Activated CD4-positive, alpha-beta T cell treated with anti-CD3 and anti-CD28 coated beads, Interleukin-2, amount 10 ng/mL, durations not matched to agents 7 days and 5 days (primary cell): ENCODE measurements at places on chromosomes 1 and 21. TPM values are rescaled to one million over a fixed set of nuclear protein-coding genes. Genes with fewer than 3 reads are reported as not detected.
A peak's percentile ranks its signal among the peaks of the same experiment; 100 is the strongest.

DNA sequence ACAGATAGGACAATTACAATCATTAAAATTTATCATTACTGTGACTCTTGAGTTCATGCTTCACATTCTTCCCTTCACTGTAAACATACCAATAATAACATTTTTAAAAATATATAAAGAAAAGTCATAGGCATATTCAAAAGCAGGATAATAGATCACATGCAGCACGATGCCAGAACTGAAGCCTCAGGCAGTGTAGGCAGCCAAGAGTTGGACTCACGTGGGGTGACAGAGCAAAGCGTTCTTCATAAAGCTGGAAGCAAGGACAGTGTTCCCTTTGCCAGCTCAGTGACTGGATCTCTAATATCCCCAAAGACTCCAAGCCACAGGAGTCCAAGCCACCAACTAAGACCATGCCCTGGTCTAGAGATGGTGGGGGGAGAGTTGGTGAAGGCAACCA lies 77.7 kb downstream of the ODF2L start:
- no peak for DNase-seq

- DNase-seq, result no peak
These were observed 5.8 kb downstream of the PAFAH2 start for GRCh38 chr1:25991937-25992688.

DNA sequence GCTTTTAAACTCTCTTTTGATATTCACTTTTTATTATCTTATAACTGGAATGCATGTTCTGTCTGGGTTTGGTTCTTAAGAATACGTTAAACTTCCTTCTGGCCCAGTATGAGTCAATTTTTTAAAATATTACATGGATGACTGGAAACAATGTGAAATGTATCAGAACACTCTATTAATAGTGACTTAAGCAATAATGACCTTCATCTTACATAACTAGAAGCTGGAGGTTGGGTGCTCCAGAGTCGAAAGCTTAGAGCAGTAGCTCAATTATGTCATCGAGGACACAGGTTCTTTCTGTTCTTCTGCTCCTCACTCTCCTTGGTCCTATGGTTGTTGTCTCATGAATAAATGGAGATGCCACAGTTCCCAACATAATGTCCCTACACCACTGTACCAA lies 91.6 kb upstream of the FOXD3 start:
- no peak for DNase-seq

- no peak for DNase-seq
These were observed 1.3 kb downstream of the EXO1 start for GRCh38 chr1:241849345-241849695.

The OR2T3 gene
- not detected for total RNA-seq

The KCNC4 gene
- 8.2 TPM for total RNA-seq

The CDK18 gene
- 2.9 TPM for total RNA-seq

The PLA2G2F gene
- total RNA-seq, result not detected

- peak; percentile 11 for DNase-seq
These were observed 43.7 kb downstream of the BTBD8 start for GRCh38 chr1:92123868-92124267.

GRCh38 chr1:205315008-205315618 lies 6.4 kb downstream of the NUAK2 start:
- no peak for DNase-seq

The RASSF5 gene
- 201 TPM for total RNA-seq

DNA sequence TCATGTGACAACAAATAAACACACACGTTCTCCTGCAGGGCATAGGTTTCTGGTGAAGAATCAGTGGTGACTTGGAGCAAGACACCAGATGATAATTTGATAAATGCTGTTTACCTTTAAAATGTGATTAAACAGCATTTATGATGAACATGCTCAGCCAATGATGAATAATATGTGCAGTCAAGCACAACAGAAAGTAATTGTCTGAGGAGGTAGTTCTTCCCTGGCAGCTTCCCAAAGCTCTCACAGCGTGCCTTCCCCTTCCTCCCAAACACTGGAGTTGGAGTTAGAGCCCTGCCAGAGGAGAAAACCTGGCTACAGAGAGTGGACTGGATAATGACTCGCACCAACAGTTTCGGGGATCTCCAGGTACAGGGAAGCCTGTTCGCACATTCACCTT lies 463.5 kb downstream of the SMYD3 start:
- DNase-seq, result no peak

The SEMA4A gene
- total RNA-seq, result 37.8 TPM

The HCN3 gene
- 2.5 TPM for total RNA-seq

DNA sequence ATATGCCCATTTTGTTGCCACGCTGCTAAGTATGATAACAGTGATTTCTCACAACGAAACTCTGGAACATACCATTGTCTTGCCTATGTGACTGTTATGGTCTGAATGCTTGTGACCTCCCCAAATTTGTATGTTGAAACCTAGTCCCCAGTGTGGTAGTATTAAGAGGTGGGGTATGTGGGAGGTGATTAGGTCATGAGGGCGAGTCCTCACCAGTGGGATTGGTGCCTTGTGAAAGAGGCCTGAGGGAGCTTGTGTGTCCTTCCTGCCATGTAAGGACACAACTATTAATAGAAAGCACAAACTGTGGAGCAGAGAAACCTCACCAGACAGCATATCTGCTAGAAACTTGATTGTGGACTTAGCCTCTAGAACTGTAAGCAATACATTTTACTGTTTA lies 84.6 kb downstream of the SELENOF start:
- no peak for DNase-seq

GRCh38 chr1:204454476-204454875 lies 40.1 kb downstream of the PIK3C2B start:
- DNase-seq, result no peak

GRCh38 chr1:220527908-220528678 lies at the start of gene MARK1:
Gene MARK1, plus strand, starts transcription at chr1:220528136. Its CDS starts 687 bp downstream, at chr1:220528823.
- no peak for DNase-seq

- no peak for DNase-seq
These were observed 15.2 kb upstream of the VTCN1 start for GRCh38 chr1:117225931-117226330.

DNA sequence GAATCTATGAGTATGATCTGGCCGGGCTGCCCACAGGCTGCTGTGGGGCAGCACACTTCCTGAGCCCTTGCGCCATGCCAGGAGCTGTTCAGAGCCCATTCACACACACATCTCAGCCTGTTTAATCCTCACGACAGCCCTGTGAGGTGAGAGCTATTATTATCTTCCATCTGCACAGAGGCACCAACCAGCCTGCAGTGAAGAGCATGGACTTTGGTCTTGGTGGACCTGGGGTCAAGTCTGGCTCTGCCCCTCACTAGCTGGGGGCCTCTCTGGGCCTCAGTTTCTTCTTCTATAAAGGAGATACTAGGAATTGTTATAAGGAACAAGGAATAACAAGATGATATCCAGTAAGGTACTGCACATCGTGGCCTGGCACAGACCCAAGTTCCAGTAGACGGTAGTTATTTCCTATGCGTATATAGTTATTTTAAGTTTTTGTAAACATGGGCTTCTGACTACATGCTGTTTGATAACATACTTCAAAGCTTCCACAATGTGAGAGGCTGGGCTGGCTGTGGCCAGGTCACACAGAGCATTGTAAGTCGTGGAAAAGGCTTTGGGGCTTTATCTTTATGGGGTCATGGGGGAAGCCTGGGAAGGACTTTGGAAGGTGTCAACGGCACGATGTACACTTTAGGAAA lies 3.4 kb upstream of the PADI2 start:
- DNase-seq, result no peak

The THEMIS2 gene
- 24.3 TPM for total RNA-seq

The BEST4 gene
- 0.42 TPM for total RNA-seq

DNA sequence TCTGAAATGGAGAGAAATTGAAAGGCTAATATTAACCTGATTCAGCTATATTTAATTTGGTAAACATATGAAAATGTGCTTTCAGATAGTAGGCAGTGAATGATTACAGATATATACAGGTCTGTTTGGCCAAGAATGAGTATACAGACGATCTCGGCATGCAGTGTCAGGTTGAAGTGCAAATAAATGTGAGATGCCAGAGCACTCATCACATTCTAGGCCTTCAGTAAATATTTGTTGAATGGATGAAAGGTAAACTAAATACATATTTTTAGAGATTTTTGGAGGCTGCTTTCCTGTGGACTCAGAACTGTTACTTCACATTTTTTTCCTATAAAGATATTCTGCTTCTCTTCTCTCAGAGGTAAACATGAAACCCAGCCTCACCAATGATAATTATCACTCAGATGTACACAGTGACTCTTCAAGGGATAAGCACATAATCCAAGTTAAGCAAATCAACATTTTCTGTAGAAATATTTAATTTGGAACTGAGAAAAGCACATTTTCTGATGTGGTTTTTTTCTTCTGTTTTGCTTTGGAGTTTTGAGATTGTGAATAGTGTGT lies 702.9 kb downstream of the BRINP3 start:
- DNase-seq, result no peak

DNA sequence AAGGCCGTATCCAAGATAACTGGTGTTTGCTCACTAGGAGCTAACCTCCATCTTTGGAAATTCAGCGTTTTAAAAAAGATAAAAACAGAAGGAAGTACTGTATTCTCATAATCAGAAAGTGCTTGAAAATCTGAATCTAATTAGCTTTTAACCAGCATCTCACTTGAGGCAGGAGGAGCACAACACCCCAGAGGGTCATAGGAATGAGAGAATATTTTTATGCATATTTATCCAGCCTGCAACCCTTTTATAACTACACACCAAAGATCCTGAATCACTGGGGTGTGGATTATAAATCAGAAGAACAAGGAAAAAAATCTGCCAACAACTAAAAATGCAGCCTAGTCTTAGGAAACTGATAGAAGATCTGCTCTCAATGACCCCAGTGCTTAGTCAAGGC lies 68.0 kb upstream of the PTCH2 start:
- no peak for DNase-seq

DNA sequence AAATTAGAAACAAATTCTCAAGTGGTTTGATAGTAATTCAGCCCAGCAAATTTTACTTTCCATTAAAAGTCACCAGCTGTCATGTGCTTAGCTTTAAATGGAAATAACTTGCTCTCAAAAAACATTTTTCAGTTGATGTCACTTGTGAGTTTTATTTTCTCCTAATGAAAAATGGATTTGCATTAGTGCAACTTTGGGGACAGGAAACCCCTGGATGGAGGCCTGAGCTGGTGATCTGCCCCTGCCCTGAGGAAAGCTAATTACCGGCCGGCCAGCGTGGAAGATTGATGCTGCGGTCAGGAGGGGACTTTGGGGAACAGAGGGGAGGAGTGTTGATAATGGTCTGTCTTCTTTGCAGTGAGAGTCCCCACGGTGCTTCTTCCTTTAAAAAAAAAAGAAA lies 66.8 kb upstream of the ANGPTL1 start:
- no peak for DNase-seq

The SERTAD4 gene
- total RNA-seq, result not detected

DNA sequence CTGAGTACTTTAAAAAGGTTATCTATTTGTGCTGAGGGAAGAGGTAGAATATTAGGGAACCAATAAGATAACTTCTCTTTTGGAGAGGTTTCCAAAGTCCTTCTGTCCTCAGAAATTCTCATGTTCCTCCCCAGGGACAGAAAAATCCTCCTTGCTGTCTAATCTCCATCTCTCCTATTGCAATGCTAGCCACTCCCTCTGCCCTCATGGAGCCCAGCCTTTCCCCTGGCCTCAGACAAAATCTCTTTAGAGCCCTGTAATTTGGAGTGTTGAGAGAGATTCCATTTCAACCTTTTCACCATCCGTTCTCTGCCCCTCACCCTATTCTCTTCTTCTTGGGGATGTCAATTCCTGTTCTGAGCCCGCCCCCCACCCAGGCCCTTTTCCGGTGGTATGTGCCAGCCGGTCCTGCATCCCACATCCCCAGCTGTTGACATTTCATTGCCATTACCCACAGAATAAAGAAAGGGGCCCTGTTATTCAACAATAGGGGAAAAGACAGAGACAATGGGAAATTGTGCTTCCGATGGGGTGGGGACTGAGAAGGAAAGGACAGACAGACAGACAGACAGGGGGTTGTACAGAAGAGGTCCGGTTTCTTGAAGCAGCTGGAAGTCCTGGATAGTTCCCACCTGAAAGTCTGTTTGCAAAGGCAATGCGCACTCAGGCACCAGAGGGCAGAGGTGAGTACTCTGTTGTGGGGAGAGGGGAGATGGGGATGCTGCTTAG lies at the start of gene HAPLN2:
HAPLN2 (plus strand) TSS at position 563 of the 729 bp plus-strand sequence. CDS start 4,076 bp downstream, outside the sequence.
- peak; percentile 34 for DNase-seq

The FAM110D gene
- not detected for total RNA-seq

The OLFML3 gene
- total RNA-seq, result 0.71 TPM

The PLXNA2 gene
- 1.2 TPM for total RNA-seq

GRCh38 chr1:154877370-154877974 lies 7.4 kb upstream of the KCNN3 start:
- no peak for DNase-seq

- DNase-seq, result no peak
These were observed 54.0 kb upstream of the SYT6 start for GRCh38 chr1:114207635-114208034.

DNA sequence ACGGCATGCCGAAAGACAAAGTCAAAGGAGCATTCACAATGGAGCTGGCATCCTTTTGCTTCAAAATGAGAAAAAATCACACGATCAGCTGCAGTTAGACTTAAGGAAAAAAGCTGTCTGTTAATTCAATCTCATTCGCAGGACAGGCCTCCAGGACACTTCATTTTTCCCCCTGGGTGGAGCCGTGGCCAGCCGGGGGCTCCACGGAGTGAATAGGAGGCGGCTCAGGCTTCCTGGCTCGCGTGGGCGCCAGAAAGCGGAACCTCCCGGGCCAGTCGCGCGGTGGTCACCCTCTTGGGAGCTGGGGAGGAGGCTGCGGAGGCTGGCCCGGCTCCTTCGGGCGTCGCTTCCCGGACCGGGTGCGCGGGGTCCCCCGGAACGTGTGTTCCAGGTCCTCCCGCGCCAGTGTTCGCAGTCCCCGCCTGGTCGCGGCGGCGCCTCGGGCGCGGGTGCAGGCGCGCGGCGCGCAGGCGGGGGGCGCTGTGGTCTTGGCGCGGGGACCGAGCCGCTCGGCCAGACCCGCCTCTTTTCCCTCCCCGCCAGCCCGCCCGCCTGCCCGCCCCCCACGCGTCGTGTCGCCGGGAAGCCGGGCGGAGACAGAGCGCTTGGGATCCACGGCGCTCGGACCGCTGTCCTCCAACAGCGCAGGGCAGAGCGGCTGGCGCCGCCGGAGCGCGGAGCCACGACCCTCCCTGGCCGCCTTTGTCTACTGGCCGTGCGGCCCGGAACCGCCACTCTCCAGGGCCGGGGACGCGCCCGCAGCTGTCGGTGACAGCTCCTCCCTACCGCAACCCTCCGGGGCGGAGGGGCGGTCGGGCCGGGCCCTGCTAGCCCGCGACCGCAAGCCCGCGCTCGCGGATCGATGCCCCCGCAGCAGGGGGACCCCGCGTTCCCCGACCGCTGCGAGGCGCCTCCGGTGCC lies at the start of gene RHOU:
RHOU (plus strand) TSS at position 599 of the 921 bp plus-strand sequence; CDS start at position 863, 264 bp downstream.
- DNase-seq, result peak; percentile 67

DNA sequence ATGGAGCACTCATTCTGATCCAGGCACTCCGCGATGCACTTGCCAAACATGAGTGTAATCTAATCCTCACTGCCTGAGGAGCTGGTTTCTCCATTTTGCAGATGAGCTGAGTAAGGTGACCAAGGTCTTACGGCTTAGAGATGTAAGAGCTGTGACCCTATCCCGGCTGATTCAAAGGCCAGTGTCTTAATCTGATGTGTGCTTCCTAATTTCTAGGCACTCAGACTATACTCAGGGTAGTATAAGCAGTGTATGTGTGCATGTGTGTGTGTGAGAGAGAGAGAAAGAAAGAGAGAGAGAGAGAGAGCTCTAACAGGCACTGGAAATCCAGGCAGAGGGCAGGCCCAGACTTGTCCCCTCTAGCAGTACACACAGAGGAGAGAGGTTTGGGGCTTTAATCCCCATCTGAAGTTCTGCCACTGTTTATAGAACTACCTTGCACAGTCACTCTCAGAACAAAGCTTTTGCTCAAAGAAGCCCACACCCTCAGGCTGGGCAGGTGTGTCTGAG lies 188.2 kb downstream of the ZBTB18 start:
- peak; percentile 12 for DNase-seq

GRCh38 chr1:63973005-63973419 lies 199.2 kb downstream of the ROR1 start:
- DNase-seq, result no peak
